Endothelial cell of umbilical vein (primary cell): ENCODE measurements at places on chromosomes 13 and 19. TPM values are rescaled to one million over a fixed set of nuclear protein-coding genes. Genes with fewer than 3 reads are reported as not detected.

BEST2 gene
- total RNA-seq = not detected in 2 replicates

ZNF829 gene
- 1.2 and 1.3 TPM in 2 replicates for total RNA-seq

ELSPBP1 gene
- total RNA-seq = not detected in 2 replicates

LRP3 gene
- 17.8 and 19.4 TPM in 2 replicates for total RNA-seq

MAMSTR gene
- 0.76 and 0.84 TPM in 2 replicates for total RNA-seq

EPN1 gene
- total RNA-seq = 133 and 138 TPM in 2 replicates

FXYD1 gene
- not detected in 2 replicates for total RNA-seq

SPART gene
- 73.6 and 74.1 TPM in 2 replicates for total RNA-seq

LGALS14 gene
- not detected in 2 replicates for total RNA-seq

PLK5 gene
- total RNA-seq = not detected in 2 replicates

PRR36 gene
- total RNA-seq = not detected in 2 replicates

ZNF345 gene
- total RNA-seq = 3.4 and 3.8 TPM in 2 replicates

ZNF135 gene
- 0.14 and 1.2 TPM in 2 replicates for total RNA-seq

TPRX1 gene
- total RNA-seq = not detected in 2 replicates

FTL gene
- 1,636 and 1,937 TPM in 2 replicates for total RNA-seq

LEUTX gene
- not detected in 2 replicates for total RNA-seq

CBARP gene
- total RNA-seq = 9.2 and 9.6 TPM in 2 replicates

IGFL3 gene
- not detected in 2 replicates for total RNA-seq

DIRAS1 gene
- 0.09 and 0.23 TPM in 2 replicates for total RNA-seq

TINCR gene
- total RNA-seq = not detected in 2 replicates

VSTM1 gene
- total RNA-seq = not detected in 2 replicates

PRODH2 gene
- total RNA-seq = not detected in 2 replicates

TMEM238 gene
- total RNA-seq = 0.35 TPM in 1 of 2 replicates, not detected in the other

KIRREL2 gene
- total RNA-seq = not detected in 2 replicates

FCHO1 gene
- 1.4 and 1.6 TPM in 2 replicates for total RNA-seq

FFAR3 gene
- total RNA-seq = not detected in 2 replicates

CD22 gene
- not detected in 2 replicates for total RNA-seq

OR10H1 gene
- total RNA-seq = not detected in 2 replicates
